ENCODE measurements at places on chromosomes 2 and 18.

GRCh38 chr2:194104687-194105086 is 1552.3 kb upstream of the SLC39A10 start:
- DNase-seq = no peak

- no peak for DNase-seq
Measured at GRCh38 chr2:169761251-169761969, 27.8 kb downstream of the KLHL23 start.

DNA sequence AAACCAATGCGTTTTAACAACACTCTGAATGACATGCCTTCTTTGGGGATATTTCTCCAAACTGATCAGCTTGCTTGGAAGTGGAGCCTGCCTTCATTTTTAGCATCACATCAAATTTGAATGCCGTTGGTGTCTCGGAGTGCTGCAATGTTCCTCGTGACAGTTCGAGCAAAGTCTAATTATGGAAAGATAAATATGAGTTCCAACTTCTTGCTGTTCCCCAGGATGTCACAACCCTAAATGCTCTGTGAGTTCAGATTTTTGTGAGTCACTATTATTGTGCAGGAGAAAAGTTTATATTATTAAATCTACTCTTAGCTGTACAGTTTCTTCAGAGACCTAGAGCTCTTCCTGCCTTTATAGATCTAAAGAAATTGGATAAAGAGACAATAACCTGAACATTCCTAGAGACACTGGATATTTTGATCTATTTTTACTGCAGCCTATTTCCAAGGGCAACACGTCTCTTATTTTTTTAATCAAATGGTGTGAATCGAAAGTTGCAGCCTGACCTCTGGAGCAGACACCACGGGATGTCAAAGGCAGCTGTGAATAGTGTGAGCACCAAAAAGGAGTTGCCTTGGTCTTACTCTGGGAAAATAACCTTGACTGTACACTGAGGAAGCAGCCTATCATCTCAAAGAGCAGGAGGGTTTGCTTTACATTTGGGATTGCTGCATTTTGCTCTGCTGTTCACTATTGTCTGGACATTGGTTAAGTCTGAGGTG is 330.1 kb downstream of the TDRD15 start:
- DNase-seq = no peak

DNA sequence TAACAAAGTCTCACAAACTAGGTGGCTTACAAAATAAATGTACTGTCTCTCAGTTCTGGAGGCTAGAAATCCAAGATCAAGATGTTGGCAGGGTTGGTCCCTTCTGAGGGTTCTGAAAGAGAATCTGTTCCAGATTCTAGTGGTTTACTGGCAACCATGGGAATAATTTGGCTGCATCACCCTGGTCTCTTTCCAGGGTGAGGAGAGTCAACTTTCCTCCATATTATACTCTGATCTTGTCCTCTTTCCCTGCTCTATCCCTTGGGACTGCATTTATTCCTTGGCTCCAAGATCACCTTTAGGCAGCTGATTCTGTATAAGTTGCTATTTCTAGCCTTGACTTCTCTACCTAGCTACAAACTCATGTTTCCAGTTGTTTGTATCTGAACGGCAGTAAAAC is 35.2 kb downstream of the SLC40A1 start:
- no peak for DNase-seq

- no peak for DNase-seq
Measured at GRCh38 chr2:113894156-113894743, 4.4 kb downstream of the ACTR3 start.

DNA sequence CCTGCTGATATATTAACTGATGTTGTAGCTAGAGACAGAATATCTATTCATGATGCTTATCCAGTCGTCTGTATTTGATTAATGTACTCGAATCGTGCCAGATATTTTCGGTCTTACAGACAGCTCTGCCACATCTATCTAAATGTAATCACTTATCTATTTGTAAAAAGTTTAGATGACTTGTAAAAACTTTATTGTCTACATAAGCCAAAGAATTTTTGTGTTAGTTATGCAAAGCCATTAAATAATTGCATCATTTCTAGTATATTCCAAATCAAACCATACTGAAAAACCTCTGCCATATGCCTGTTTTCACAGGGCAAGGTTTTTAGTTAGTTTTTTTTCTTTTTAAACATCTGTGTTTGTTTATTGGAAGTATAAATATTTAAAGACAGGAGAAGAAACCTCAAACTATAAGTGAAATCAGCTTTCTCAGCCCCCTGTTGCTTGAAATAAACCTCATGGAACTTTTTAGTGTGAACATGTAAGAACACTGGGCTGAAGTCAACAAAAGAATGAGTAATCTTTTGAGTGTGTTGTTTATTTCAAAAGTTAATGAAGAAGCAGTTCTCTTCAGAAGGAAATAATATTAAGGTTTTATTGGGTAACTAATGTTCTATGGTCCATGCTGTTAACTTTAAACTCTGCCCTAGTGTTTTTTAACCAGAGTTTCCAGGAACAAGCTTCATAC is 657.6 kb upstream of the SYT4 start:
- DNase-seq = no peak

- no peak for DNase-seq
Measured at GRCh38 chr2:74499267-74499939, at the start of gene LBX2. Gene LBX2 (minus strand): TSS chr2:74499603. CDS start chr2:74499537, 66 bp downstream.

- DNase-seq = peak; percentile 2
Measured at GRCh38 chr18:41745166-41746049, 209.6 kb upstream of the PIK3C3 start.

GRCh38 chr2:57278451-57278850 is 768.2 kb upstream of the VRK2 start:
- DNase-seq = no peak

All from NCI-H187 (cell line).